ENCODE measurements at places on chromosomes 6 and 20.

DNA sequence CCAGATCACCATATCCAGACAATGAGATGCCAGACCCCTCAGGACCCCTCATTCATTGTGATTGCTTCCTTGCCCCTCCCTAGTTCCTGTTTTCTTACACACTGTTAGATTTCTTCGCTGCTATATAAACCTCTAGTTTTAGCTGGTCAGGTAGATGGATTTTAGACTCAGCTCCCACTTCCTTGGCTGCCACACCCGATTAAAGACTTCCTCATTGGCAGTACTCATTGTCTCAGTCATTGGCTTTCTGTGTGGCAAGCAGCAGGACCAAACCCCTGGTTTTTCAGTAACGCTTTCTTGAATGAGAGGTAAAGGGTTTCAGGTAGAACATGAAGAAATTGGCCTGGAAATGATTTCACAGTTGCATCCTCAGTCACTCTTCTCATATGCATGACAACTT, 47.9 kb downstream of the QRSL1 start:
- no peak for DNase-seq

GRCh38 chr20:8244637-8245036, 112.6 kb downstream of the PLCB1 start:
- no peak for DNase-seq

- DNase-seq = no peak
Measured at GRCh38 chr20:62245911-62246280, 7.6 kb downstream of the OSBPL2 start.

DNA sequence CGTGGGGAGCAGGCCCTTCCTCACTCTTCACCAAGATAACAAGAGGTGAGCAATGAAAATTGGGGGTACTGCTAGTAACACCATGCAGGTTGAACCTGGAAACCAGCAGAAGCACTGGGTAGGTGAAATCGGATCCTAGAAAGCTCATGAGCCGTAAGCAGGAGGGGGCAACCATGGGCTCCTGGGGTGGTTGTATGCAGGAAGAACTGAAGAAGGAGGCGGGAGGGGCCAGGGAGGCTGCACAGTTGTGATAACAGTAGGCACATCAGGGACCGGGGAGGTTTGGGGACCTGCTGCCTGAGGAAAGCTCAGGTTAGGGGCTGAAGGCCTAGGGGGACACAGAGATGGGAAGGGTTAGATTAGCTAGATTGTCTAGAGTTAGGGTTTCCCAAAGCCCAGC, 5.6 kb upstream of the LY6G5C start:
- no peak for DNase-seq

All from stimulated activated CD8-positive, alpha-beta memory T cell treated with anti-CD3 and anti-CD28 coated beads, Interleukin-2, amount 100 ng/mL, for 48 hours (primary cell).